Activated CD8-positive, alpha-beta memory T cell treated with anti-CD3 and anti-CD28 coated beads for 1 hour (primary cell): ENCODE measurements at places on chromosomes 13 and 19.

- DNase-seq: no peak
These were observed 22.9 kb downstream of the SLC7A1 start for GRCh38 chr13:29572575-29572974.

- no peak for DNase-seq
These were observed 5.5 kb upstream of the PTBP1 start for GRCh38 chr19:791567-792305.

DNA sequence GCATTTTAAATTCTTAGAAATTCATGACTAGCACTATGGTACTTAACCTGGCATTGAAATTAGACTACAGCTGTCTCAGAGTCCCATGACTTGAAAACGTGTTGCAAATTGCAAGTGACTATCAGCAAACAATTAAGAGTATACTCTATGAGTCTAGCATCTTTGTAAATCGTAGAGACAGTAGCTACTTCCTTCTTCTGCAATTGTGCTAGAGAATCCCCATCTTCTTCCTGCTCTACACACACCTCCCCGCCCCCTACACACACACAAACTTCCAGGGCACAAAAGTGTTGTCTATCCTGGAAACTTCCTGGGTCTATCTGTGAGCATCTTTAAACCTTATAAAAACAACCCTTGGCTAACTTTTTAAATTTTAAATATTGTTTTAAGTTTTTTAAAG, 35.2 kb upstream of the MIR17HG start:
- no peak for DNase-seq

GRCh38 chr19:23420824-23421223, 25.6 kb upstream of the ZNF91 start:
- no peak for DNase-seq

DNA sequence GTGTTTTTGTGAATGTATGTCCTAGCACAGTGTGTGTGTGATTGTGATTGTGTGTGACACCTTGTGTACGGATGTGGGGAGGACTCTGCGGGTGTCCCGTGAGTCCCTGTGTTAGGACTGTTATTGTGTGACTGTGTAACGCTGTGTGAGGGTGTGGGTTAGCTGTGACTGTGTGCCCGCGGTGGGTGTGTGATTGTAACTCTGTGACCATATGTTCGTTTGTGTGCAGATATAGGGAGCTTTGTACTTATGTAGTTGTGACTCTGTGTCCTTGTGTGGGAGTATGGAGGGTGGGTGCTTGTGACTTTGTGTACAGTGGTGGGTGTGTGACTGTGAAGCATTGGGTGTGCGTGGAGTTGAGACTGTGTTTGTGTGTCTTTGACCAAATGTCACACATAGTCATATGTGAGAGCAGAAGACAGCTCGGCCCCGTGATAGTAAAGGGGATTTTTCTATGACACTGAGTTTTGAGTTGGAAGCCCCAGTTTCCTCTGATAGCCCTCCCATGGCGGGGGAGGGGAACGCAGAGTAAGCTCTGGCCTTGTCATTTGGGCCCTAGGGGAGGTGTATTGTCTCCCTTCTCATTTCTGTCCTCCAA, 949 bp upstream of the ZNF260 start:
- DNase-seq: no peak

DNA sequence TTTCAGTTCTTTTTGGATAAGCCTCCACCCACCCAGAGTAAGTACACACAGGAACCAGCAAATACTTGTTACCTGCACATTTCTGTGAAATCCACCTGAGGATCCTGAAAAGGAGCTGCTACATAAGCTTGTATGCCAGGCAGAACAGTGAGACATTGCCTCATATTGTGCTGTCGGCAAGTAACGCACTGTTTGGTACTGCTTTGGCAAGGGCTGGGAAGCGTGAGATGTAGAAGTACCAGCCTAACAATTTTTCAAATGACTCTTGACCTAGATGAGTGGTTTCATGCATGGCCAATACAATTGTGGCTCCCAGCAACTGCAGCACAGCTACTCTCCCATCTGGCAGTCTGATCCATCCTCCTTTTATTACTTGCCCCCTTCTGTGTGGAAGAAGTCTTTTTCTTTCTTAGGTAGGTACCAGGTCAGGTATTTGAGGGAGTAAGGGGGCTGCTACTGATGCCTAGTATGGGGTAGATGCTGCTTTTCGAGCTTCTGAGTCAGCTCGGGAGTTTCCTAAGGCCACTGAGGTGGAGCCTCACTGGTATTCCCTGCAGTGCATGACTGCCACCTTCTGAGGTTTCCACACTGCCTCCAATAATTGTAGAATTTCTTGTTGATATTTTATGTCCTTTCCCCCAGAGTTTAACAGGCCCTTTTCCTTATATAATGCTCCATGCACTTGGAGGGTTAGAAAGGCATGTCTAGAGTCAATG, 52.2 kb downstream of the ZNF737 start:
- no peak for DNase-seq

DNA sequence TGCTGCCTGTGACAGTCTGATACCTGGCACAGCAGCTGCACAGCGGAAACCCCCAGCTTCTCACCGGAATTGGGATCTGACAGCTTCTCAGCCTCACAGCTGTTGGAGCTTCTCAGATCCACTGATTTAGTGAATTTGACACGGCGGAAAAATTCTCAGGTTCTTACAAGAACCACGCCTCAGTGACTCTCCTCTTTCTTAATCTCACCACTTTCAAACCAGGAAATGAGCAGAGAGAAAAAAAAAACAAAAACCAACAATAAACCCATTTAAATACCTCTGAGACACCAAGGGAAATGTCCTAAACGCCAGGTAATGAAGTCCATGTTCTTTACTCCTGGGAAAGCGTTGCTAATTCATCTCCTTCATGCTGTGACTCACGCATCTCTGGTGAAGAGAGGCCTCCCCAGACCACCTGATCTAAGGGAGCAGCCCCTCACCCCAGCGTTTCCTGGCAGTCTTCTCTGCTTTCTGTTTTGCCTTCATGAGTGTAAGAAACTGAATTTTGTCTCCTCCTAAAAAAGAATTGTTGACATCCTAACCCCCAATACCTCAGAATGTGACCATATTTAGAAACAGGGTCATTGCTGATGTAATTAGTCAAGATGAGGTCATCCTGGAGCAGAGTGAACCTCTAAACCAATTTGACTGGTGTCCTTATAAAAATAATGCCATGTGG, 15.9 kb upstream of the IZUMO2 start:
- no peak for DNase-seq

GRCh38 chr13:26601669-26602068, 44.2 kb downstream of the WASF3 start:
- DNase-seq: no peak

DNA sequence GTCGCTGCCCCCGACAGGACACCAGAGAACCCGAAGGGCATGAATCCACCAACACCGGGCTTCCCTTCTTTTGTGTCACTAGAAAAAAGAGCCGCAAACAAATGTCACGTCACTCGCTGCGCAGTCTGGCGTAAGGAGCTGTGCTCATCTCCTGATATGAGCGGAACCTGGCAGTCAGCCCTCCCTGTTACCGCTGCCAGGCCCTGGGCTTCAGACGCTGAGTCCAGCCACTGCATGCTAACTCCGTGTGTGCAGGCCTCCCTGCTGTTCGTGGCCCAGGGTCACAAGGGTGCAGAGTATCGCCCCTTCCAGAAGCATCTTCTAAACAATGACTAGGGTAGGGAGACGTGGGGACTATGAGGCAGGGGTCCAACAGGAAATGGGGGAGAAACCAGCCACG, 71.3 kb downstream of the SLC7A1 start:
- no peak for DNase-seq

DNA sequence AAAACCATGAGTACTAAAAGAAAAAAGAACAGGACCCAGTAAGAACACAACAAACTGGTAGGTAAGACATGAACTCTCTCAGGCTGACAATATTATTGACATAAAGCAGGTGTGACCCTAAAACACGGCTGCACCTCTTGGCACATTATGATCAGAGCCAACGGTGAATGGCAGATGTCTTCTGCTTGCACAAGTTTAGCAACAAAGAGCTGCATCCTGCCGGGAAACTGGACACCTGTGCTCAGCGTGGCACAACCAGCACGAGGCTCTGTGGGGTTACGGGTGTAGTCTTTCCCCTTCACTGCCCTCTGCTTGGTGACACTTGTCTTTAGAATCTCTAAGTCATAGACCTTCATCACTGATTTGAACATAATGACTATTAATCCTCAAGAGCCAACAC, 97.9 kb downstream of the DOCK9 start:
- no peak for DNase-seq

DNA sequence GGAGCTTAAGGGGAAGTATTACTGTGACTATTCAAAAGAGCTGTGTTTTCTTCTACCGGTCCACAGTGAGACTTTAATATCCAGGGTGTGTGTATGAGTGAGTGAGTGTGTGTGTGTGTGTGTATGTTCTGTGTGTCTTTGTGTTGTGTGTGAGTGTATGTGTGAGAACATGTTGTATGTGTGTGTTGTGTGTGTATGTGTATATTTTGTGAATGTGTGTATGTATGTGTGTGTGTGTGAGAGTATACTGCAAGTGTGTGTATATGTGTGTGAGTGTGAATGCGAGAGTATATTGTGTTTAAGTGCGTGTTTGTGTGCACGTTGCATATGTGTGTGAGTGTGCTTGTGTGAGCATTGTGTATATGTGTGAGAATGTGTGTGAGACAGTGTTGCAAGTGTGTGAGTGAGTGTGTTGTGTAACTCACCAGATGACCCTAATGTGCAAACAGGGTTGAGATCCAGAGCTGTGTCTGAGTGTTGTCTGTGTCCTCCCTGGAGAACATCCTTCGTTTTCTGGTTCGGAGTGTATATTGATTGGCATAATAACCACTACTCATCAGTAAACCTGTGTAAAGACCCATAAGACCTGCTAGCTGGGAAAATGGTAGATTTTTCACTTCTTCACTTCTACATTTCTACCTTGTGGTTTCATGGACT, 101.1 kb upstream of the RNF113B start:
- DNase-seq: no peak

GRCh38 chr19:38281811-38282566, 17.6 kb downstream of the SPINT2 start:
- no peak for DNase-seq

- DNase-seq: no peak
These were observed 313.3 kb downstream of the GPC6 start for GRCh38 chr13:93539914-93540313.

DNA sequence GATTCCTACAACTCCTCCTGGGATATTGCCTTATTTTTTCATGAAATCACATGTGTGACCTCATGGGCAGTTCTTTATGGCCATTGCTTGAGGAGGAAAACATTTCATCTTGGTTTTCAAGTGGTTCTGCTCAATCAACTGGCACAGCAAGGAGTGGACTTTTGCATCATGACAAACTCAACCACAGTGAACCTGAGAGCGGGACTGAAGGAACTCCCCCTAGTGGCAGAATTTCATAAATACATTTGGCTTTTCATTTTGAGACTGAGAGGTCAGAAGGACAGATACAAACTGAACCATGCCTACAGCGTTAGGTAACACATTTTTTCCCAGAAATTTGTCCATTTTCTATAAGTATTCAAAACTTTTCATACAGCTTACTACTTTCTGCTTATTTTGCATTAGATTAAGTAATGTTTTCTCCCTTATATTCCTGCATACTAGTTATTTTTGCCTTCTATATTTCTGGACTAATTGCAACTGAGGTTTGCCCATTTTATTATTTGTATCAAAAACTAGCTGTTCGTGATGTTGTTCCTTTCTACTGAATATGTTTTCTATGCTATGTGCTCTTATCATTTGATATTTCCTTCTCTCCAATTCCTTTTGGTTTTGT, 13.4 kb upstream of the SIGLEC12 start:
- DNase-seq: no peak
